ENCODE measurements at places on chromosomes 6 and 20.

DNA sequence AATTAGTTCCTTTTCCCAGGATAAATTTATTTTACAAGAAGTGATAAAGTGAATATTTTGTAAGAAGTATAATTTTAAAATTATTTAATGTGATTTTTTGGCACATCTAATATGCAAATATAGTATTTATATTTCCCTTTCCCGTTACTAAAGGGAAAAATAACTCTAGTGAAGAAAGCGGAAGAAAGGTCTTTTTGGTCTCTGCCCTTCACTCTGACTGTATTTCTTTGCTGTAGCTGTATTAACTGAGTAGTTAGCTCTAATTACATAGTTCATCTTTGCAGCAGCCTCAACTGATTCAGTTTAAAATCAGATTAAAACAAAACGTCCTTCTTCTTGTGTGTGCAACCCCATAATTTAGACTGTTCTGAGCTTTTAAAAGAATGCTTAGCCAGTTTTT, 57.4 kb upstream of the RNF144B start:
- DNase-seq = no peak

- DNase-seq = no peak
Measured at GRCh38 chr6:35674594-35674993, 14.1 kb downstream of the FKBP5 start.

DNA sequence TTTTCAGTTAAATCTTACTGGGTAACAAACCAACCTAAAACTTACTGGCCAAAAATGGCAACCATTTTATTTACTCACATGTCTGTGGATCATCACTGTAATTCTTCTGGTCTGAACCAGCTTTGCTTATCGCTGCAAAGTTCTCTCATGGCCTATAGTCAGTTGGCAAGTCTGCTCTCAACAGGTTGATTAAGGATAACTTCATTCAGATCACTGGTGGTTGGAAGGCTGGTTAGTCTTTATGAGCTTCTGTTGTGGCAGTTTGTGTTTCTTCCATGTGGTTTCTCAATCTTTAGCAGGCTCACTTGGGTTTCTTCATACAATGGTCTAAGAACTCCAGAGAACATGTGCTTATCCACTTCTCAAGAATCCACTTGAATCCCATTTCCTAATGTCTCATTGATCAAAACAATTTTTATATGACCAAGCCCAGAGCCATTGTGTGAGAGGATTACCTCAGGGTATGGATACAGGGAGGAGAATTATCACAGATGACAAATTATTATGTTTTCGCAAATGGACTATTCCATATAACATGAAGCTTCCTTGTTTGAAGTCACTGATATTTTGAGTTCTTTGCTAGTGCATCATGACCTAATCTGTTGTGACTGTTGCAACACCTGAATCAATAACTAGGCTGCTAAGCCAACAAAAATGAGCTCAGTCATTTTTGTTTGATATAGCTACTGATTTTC, 155.4 kb upstream of the BMP2 start:
- DNase-seq = no peak

- no peak for DNase-seq
Measured at GRCh38 chr20:2800521-2801285, at the start of gene CPXM1. TSS of gene CPXM1 (minus strand) at chr20:2800627. CDS start at chr20:2800572, 55 bp downstream.

All from activated T-helper 1 cell treated with anti-CD3 and anti-CD28 coated beads, Interleukin-2, amount 50 U/mL, for 16 hours (primary cell).